RCC 7860 (cell line): ENCODE measurements at places on chromosomes 5 and 9.

- DNase-seq: no peak
Measured at GRCh38 chr5:36066540-36067210, at the start of gene UGT3A2. Gene UGT3A2 (minus strand): TSS chr5:36066882. CDS start chr5:36066789, 93 bp downstream.

DNA sequence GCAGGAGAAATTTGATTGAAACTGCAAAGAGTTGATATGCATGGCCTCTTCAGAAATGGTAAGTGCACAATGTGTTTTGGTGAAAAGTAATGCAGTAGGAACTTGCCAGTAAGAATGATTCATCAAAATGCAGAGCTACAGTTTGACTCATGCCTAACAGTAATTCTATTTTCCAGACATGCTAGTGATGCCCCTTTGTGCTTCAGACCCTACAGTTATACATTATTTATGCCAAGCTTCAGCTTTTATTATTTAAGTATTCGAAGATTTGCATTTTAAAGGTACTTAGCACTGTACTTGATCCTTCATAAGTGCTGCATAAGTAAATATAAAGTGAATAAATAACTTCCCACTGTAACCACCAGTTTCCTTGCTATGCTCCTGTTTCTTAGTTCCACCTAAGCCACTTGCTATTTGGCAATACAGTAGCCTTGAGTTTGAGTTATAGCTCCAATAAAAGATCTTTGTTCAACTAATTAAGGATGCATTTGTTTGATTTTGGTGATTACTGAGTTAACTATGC lies 3.6 kb upstream of the SPATA31E1 start:
- DNase-seq: peak; percentile 66

DNA sequence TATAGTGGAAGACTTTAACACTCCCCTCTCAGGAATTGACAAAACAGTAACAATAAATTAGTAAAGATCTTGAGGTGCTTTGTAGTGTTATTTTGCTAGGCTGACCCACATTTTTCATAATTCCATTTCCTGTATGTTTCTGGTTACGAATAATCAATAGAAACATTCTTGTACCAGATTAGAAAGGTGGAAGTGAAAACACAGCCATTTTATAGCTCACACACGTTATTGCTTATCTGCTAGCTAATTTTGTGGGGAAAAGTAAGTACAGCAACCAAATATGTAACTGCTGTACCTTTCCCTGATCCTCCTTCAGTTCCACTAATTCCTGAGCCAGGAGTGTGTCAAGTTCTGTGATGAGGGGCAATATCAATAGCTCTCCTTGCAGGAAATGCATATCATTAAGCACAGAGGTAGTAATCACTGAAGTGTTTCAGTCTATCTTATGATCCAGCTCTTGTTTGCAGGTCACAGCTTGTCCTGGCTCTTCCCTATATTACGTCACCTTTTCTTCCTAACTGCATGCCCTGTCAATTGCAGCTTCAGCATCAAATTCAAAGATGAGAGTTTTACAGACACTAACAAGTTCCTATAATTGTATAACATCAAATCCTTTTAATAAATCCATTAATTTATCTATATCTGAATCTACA lies 59.4 kb downstream of the MINAR2 start:
- no peak for DNase-seq

- no peak for DNase-seq
Measured at GRCh38 chr5:55149308-55149795, 10.6 kb upstream of the GPX8 start.

DNA sequence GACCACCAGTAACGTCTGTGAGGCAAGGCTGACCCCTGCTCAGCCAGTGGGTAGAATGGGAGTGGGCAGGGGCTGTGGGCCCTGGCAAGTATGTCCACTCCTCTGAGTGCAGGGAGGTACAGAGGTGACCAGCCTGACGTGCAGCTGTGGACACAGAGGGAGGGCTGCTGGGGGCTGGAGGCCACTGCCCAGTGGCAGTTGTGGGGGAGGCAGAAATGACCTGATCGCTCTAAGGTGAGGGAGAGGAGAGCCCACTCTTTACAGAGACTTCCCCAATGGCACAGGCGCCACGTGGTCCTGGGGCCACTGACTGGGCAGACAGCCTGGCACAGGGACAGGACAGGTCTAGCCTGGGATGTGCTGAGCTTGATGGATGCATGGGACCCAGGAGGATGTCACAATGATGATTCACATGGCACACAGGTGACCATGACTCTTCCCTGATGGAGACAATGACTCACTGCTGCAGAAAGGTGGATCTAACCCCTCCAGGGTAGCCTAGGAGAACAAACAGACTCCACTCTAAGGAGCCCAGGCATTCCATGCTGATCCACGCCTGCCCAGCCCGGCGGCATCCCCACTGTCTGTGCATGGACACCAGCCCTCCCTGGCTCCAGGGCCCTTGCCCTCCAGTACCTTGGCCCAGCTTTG lies 7.7 kb downstream of the LPCAT1 start:
- DNase-seq: peak; percentile 98

- no peak for DNase-seq
Measured at GRCh38 chr5:14356305-14356704, 213.2 kb downstream of the TRIO start.

- no peak for DNase-seq
Measured at GRCh38 chr5:55894135-55894534, 43.0 kb downstream of the IL31RA start.

DNA sequence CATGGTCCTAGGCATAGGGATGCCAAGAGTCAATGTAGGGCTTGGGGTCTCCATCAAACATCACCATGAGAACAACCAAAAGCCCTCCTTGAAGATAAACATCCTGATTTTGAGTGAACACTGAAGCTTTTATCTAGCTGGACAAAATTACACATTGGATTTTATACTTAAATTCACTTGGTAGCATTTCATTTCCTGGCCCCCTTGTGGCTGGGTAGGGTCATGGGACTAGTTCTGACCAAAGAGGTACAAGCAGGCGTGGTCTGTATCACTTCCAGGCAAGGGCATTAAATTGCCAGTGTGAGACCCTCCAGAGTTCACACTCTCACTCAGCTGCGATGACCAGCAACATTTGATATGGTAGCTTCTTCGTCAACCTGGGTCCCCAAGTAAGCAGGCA lies 320.3 kb downstream of the ACTL7B start:
- DNase-seq: no peak

- DNase-seq: no peak
Measured at GRCh38 chr9:127896395-127897192, 2.8 kb downstream of the ST6GALNAC6 start.

DNA sequence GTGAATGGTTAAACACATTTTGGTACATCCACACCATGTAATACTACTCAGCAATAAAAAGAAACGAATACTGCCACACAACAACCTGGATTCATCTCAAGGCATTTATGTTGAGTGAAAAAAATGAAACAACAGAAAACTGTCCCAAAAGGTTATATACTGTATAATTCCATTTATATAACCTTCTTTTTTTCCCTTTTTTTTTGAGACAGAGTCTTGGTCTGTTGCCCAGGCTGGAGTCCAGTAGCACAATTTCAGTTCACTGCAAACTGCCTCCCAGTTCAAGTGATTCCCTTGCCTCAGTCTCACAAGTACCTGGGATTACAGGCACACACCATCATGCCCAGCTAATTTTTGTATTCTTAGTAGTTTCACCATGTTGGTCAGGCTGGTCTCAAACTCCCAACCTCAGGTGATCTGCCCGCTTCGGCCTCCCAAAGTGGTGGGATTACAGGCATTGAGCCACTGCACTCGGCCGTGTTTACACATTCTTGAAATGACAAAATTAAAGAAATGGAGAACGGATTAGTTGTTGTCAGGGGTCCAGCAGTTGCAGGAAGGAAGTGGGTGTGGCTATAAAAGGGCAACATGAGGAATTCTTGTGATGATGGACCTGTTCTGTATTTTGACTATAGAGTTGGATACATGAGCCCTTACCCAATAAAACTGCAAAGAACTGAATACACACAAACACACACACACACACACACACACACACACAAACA lies 17.4 kb downstream of the PPP6C start:
- DNase-seq: no peak

DNA sequence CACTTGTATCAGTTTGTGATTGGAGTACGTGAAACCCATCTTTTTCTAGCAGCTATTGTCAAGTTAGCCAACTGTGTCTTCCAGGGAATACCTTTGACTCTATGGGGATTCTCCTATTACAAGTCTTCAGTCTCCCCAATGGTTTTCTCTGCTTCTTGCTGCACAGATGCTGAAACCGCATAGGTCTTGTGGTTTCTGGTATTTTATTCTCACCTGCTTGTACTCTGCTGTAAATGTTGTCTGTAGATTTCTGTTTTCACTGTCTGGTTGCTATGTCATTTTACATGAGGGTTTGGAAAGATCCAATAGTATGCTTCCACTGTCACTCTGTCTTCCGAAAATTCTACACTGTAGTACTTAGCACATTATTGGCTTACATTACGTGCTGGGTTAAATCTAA lies 1196.9 kb upstream of the C9orf72 start:
- DNase-seq: no peak

DNA sequence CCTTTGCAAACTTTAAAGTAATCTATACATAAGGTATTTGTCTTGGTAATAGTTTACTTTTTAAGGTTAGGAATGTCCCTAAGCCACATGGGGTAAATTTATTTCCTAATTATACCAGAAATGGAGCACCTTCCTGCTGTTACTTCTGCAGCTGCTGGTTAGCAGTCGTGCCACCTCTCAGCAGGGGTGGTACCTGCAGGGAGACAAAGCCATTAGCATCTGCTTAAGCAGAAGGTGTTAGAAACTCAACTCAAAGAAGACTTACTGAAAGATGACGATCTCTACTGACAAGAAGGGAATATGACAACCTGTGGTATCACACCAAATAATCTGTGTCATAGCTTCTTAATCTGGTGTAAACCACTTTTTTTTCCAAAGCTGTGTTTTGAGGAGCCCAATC lies 173.7 kb downstream of the BRINP1 start:
- DNase-seq: no peak

DNA sequence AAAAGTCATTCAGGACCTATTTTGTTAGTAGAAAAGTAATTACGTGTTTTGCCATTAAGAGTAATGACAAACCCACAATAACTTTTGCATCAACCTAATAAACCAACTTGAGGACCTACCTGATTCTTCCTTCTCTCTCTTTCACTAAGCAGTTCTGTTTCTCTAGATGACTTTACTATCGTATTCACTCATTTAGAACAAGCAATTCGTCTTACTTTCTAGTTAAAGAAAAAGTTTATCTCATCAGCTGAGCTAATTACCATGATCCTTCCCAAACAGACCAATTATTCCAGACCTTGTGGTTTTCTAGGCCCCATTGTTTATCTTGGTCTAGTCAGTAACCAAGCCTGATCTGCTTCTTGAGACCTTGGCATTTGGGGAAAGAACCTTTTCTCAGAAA lies 49.6 kb upstream of the PRDM9 start:
- no peak for DNase-seq

DNA sequence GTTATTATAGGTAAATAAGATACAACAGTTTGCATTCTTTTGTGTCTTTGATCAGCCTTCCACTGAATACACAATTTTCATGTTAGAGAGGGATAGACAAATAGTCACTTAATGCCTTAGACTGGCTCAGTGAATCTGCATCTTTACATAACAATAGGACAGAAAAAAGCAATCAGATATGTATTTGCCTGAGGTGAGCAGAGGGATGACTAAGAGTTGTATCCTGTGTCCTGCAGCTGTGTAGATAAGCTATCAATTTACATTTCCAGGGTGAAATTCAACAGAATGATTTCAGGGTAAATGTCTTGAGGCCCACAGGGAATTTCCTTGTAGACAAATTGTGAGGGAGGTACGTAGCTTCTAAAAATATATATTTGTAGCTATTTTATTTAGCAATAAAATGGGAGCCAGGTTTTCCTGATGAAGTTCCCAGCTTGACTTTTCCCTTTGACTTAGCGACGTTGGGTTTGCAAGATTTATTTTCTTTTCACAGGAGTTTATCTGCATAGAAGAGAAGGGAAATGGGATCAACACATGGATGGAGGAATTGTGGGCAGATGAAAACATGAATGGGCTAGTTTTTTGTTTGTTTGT lies 586.1 kb upstream of the CDH6 start:
- DNase-seq: no peak

DNA sequence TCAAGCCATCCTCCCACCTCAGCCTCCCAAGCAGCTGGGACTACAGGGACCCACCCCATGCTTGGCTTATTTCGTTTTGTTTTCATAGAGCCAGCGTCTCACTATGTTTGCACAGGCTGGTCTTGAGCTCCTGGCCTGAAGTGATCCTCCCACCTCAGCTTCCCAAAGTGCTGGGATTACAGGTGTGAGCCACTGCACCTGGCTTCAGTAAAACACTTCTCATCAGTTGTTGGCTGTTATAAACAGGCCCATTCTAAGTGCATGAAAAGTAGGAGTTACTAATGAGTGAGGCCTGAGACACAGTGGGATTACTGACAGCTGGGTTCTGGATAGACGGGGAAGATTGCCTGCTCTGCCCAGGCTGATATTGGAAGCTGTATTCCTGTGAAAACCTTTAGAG lies 3.5 kb downstream of the CRB2 start:
- no peak for DNase-seq

GRCh38 chr5:60843386-60843935 lies 608 bp downstream of the ELOVL7 start:
- no peak for DNase-seq

DNA sequence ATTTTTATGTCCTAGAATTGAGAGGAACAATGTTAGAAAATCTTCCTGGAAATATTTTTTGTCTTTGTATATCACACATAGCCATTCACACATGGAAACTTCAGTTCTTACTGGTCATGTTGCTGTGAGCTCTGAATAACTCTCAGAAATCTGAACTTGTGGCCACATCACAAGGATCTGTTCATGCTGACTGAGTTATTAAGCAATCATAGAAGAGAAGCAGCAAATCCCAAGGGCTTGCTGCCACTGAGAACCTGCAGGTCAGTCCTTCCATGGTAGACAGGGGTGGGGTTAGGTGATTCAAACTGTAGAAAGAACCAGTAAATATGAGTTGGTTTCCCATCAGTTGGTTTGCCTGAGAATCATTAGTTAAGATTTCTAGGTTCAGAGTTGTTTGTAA lies 27.6 kb downstream of the SGCD start:
- DNase-seq: no peak

DNA sequence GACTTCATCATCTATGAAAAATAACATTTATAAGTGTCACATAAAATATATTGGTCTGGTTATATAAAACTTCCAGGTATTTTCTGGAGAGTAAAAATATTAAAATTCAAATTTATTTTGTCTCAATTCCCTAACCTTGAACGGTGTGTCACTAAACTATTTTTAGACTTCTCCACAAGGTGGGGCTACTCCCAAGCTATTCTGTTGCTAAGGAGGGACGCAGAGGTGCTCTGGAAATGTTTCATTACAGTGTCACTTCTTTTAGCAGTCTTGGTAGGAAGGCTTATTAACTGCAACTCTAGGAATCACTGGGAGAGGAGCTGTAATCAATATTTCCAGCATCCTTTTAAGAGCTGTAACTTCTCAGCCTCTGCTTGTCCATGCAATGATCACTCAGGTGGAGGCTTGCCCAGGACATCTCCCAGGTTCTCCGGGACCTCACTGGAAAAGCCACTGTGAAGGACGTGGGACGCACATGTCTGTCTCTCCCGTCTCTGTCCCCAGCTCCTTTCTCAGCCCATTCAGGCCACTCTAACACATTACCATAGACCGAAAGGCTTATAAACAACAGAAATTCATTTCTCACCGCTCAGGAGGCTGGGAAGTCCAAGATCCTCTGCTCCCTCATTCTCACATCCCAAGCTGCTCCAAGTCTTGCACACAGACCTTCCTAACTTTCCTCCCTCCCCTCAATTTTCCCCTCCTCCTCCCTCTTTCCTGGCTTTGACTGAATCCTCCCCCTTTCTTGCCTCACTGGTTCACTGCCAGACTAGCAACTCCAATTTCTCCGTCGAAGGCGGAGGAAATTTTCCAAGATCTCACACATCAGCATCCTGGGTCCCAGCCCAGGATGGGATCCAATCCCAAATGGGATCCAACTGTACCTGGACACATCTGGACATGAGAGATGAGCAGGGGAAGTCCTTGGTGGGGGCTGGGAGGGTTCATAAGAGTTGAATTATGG lies 32.7 kb upstream of the DNAH5 start:
- DNase-seq: peak; percentile 73
